ENCODE measurements at places on chromosomes 1 and 21. TPM values are rescaled to one million over a fixed set of nuclear protein-coding genes. Genes with fewer than 3 reads are reported as not detected.
A peak's percentile ranks its signal among the peaks of the same experiment; 100 is the strongest.

RCAN3 gene
- total RNA-seq, result 13.9 TPM

DNA sequence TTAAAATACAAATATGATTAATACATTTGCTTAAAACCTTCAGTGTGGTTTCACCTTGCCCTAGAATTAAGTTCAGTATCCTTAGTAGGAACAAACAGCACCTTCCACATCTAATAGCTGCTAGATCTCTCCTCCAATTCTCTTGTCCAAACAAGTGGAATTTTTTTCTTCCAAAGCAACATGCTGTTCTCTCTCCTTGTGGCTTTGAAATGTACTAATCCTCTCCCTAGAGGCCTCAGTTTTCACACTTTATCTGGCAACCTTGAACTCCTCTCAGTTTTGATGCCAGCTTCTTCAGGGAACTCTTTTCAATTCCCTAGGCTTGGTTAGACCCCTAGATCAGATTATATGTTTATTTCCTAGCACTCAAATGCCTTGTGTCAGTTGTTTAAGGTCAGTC lies 87.0 kb downstream of the GLUL start:
- DNase-seq, result no peak

DNA sequence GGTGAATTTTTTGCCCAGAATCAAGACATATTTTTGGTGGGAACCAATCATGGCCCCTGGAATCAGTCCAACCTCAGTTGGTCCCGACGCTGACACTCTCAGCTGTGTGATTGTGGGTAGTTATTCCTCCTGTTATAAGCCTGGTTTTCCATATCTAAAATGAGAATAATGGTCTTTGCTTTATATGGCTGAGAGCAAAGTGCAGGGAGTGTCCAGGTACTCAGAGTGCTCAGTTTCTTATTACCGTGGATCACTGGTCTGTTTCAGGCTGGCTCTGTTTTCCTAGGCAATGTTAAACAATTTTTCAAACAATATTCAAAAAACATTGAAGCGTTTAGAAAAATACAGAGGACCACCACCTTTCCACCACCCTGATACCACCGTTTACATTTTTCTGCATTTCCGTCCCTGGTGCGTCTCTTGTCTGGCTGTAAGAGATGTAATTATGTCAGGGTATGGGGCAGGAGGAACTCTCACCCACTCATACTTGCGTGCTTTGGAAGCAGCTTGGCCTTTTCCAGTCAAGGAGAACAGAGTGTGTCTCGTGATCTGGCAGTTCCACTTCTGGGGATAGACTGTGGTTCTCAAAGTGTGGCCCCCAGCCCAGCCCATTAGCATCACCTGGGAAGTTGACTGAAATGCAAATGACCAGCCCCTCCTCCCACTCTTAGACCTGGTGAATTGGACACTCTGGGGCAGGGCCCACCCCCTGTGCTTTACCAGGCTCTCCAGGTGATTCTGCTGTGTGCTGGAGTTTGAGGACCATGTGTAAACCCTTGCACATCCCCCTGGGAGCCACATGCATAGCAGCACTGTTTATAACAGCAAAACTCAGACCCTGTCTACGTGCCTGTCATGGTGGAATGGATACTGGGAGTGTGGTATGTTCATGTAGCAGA lies 6.8 kb downstream of the MX1 start:
- no peak for DNase-seq

DNA sequence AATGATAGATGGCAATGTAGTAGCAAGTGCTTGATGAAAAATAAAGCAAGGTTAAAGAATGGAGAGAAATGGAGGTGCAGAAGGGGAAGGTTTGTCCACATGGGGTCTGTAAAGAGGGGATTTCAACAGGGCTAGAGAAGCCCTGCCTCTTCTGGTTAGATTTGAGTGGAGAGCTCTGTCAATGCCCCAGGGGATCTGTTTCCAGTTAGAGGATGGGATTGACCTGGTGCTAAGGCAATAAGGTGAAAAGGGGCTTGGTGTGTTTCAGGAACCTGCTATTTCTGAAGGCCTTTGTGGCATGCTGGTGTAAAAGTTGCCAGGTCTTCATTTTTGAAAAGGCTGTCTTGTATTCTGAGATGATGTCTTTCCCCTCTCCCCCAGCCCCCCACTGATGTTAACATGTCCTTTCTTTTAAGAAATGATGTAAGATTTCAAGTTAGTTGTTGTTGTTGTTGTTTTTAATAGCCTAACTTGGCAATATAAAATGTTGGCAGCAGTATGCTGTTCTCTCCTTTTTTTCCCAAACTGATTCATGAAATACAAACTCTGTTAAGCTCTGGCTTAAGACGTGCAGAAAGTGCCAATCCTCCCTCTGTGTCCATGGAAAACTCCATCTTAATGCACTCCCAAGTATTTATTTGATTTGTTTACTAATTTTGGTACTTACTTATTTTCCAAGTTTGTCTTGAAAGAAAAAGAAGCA lies 370.3 kb upstream of the ADGRL2 start:
- no peak for DNase-seq

GRCh38 chr1:180031664-180032063 lies 77.1 kb downstream of the CEP350 start:
- DNase-seq, result no peak

DNA sequence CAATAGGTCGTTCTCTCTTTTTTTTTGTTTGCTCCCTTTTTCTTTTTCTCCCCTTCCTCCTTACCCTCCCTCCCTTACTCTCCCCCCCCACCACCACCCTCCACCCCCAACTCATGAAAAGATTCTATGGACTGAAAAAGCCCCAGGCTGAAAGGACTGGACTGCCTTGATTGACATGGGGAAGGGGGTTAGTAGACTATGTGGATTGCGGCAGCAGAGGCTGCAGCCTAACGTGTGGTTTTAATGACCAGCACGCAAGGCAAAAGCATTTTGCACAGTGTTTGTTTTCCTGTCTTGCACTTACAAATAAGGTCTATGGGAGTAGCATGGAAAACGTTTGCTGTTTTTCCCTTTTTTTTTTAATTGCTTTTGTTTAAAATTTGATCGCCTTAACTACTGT lies 5.5 kb downstream of the ZBTB18 start:
- DNase-seq, result no peak

DNA sequence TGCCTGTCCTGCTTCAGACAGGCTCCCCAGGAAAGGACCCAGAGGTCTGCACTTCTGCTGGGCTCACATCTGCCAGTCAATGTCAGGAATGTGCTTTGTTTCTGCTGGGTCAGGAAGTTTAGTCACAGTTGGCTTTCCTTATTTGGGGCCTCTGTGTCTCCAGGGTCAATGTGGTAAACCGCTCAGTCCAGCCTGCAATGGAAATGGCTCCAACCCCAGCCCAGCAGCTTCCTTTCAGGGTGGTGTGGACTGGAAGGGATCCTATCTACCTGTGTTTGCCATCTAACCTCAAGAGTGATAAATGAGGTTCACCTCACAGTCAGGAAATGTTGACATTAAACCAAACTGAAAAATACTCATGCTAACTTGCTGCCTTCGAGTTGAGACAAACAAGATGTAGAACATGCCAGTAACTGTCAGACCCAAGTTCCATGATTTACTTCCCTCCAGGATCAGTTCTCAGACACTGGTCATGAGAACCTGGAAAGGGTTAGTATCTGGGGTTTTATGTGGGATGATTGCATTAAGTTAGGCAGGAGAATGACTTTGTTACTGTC lies 20.3 kb downstream of the ENO1 start:
- DNase-seq, result no peak

LEMD1 gene
- not detected for total RNA-seq

RHBDL2 gene
- 22.5 TPM for total RNA-seq

DNA sequence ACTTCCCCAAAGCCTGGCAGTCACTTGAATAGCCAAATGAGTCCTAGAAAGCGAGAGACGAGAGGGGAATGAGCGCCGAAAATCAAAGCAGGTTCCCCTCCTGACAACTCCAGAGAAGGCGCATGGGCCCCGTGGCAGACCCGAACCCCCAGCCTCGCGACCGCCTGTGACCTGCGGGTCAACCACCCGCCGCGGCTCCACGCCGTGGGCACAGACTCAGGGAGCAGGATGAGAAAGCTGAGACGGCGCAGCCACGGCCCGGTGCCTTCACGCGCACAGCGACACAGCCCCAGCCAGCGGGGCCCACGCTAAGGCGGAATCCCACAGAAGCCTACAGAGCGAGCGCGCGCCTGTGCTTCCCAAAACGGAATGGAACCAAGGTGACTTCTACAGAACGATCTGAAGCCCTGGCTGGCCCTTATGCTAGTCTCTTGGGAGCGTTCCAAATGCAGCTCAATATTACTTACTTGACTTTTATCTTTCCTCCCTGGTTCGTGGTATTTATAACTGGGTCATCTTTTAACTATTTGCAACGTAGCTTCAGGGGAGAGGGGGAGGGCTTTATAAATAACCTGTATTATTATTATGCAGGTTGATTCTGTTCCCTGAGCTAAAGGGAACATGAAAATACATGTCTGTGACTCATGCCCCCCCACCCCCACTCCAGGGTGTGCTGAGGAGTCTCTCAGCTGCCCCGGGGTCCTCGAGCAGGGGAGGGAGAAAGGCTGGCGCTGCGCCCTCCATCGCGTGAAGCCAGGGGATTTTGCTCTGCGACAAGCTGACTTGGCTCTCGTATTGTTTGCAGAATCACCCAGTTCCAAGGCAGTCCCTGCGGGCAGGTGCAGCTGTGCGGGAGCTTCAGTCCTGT lies 1.7 kb downstream of the TSPEAR start:
- DNase-seq, result no peak

- peak; percentile 94 for DNase-seq
Measured at GRCh38 chr1:93591676-93592550, 89.7 kb downstream of the BCAR3 start.

- DNase-seq, result no peak
Measured at GRCh38 chr1:167683226-167683625, 38.6 kb upstream of the MPZL1 start.

GRCh38 chr1:20211511-20211931 lies 25.2 kb upstream of the PLA2G2C start:
- DNase-seq, result peak; percentile 62

DNA sequence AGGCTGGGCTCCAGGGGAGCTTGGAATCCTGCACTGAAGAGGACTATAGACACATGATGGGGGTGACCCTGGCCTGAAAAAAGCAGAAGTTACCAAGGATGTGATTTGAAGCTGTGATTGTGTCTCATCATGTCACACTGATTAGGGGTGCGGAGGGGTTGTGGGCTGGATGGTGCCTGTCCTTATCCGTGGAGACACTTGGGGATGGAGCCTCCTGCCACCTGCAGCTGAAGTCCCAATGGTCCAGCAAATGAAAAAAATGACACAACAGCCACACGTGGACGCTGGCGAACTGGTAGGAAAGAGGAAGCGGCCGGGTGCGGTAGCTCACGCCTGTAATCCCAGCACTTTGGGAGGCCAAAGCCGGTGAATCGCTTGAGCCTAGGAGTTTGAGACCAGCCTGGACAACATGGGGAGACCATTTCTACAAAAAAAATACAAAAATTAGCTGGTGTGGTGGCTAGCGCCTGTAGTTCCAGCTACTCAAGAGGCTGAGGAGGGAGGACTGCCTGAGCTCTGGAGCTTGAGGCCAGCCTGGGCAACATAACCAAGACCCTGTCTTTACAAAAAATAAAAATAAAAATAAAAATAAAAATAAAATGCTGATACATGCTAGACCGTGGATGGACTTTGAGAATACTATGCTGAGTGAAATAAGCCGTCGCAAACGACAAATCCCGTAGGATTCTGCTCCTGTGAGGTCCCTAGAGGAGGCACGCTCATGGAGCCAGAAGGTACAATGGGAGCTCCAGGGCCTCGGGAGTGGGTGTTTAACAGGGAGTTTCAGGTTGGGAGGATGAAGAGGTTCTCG lies 838 bp upstream of the IBA57 start:
- DNase-seq, result no peak

DNA sequence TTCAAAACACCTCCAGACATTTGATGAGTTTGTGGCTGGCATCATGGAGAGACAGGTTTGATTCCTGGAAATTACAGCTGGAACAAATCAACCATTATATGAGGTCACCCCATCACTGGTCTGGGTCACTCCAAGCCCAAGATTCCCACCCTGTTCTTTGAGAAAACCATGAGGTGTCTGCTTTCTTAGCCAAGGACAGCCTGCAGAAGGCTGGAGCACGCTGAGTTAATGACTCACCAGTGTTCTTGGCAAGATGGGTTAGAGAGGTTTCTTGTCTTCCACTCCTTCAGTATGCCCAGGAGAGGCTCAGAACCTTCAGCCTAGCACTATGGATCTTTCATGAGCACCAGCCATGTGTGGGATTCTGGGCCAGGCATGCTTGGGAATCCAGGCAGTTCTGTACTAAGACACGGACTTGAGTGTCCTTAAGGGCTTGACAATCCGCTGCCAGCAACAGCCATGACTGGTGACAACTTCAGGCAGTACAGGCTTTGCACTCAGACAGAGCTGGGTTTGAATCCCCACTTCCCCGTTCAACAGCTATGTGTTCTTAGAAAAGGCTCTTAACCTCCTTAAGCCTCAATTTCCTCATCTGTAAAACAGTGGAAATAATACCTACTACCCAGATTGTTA lies 43.9 kb downstream of the GRHL3 start:
- no peak for DNase-seq

GRCh38 chr1:235907187-235907896 lies 40.6 kb upstream of the LYST start:
- no peak for DNase-seq

DNA sequence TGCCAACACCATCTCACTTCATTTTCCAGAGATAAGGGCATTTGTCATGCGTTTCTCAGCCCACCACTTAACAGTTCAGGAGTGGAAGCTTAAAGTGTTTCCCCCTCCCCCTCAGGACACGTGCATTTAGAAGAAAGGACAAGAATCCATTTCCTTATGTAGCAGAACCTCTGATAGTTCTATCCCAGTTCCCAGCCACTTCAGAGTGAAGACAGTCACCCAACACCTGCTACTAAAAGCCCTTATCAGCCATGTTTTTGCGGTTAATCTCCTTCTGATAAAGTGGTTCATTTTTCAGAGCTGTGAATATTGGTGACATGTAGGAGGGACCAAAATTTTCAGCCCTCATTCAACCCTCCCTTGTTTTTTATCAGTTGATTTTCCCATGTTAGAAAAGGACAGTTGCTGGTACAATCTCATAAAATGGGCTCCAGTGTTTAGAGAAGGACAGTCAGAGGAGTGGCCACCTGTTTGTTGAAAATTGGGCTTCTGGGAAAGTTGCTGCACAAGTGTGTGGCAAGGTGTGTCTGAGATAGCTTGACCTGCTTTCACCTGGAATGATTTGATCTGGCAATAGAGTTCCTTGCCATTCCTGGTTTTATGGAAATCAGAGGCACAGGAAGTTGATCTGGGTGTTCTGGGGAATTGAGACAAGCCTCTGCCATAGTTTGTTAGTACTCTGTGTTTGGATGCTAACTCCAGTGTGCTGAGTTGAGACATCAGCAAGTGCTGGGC lies 114.0 kb downstream of the PPP1R12B start:
- peak; percentile 16 for DNase-seq

- DNase-seq, result peak; percentile 44
Measured at GRCh38 chr1:20124456-20125057, 5.2 kb upstream of the PLA2G2D start.

- no peak for DNase-seq
Measured at GRCh38 chr21:38263493-38263892, 6.7 kb downstream of the KCNJ15 start.

DNA sequence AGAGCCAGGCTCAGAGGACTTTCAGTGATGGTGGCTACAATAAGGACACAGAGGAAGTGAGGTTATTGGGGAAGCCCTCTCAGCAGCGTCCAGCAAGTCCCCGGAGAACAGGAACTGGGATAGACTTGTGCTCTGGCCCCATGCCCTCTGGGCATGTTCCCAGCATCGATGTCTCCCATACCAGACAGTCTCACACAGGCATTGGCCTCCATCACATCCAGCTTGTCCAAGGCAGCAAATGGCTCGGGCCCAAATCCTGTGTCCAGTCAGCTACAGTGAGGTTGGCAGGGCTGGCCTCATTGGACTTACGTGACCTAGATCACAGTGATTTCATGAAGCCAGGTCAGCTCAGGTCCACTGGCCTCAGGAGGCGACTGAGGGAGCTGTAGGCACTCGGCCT lies 19.6 kb upstream of the TMEM54 start:
- no peak for DNase-seq

KCNH1 gene
- 2.2 TPM for total RNA-seq

All from transverse colon (tissue), 4 donors.